Left hindlimb (tissue), 1 donor: ENCODE measurements at places on chromosomes 13 and 19.

GRCh38 chr19:48842789-48843162, 6.5 kb upstream of the HSD17B14 start:
- DNase-seq = no peak

- DNase-seq = no peak
These were observed 406.5 kb downstream of the FOXO1 start for GRCh38 chr13:40259899-40260298.

- no peak for DNase-seq
These were observed 143.2 kb upstream of the ZNF507 start for GRCh38 chr19:32202244-32202643.

GRCh38 chr13:32779119-32779518, 192.9 kb downstream of the PDS5B start:
- DNase-seq = no peak

DNA sequence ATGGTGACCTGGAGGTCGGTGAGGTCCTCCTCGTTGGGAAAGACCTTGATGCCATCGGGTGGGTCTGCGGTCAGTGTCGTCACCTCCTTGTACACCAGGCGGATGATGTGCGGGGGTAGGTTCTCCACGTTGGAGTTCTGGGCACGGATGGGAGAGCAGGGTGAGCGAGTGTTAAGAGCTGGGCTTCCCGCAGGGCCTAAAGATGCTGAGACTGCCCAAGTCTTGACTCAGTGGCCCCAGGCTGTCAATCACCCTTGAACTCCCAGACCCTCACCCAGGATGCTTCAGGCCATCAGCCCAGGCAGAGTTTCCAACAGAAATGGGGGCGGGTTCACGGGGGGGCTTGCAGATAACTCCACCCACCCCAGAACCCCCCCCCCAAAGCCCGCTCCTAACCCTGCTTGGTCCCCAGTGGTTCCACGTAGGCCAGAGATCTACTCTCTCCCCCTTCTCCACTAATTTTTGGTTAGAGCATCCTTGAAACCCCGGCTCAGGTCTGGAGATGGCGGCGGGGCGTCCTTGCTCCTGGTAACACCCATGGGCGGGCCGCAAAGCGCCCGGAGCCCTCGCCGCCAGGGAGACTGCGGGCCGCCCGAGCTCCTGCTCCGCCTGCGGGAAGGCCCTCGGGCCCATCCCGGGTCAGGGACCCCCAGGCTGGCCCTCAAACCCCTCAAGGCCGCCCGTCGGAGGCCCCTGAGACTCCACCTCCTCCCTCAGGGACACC, 600 bp downstream of the UBE2S start:
- DNase-seq = peak; percentile 51

GRCh38 chr19:35354898-35355297, 3.4 kb upstream of the FFAR3 start:
- DNase-seq = no peak

DNA sequence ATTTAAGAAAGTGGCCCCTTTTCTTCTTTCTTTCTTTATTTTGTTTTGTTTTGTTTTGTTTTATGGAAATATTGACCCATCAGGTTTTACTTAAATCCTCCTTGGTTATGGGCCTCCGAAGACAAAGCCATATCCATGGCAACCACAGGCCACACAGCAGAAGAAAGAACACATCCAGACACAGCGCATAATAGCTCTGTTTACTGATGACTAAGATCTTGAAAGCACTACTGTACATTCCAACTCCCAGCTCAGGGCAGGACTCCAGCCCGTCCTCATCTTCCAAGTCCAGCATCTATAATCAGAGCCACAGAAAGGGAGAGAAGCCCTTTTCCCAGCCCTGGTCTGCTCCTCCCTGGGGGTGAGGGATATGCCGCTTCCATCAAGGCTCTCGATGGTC, 84.3 kb downstream of the NUFIP1 start:
- DNase-seq = peak; percentile 89
